ENCODE measurements at places on chromosomes 5 and 9.

DNA sequence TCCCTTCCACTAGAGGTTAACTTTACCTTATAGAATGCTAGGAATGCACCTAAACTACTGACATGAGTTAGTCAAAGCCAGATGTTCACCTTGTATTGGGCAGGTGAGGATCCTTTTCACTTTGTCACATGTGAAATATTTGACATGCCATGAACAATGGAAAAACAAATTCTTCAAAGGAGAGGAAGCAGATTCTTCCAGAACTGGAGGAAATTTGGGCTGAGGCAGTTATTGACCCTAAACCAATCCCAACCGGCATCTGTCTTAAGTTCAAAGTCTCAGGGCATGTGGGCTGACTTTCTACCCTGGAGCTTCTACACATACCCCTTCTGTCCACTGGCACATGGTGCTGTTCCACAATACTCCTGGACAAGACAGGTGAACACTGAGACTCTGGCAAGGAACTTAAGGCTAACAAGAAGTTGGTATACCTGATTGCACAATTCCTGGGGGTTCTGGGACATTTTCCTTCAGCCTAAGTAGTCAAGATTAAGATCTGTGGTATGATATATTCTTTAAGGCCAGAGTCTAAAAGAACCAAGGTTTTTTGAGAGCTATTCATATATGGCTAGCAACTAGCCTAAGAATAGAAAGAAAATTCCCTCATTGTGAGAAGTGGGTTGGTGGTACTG lies 2.6 kb downstream of the VLDLR start:
- no peak for DNase-seq

DNA sequence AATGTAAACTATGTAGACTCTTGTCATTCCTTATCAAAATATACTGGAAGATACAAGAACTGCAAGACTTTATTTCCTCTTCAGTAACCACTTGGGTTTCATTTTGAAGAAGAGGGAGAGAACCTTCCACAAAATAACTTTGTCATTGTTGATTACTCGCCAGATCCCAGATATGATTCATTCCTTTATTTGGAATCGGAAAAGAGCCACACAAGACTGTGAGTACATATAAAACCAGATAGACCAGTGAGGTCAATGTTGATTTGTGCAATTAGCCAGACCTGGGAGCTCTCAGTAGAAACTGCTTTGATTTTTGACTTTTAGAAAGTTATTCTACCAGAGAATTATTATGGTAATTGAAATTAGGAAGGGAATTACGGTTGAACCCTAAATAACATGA lies 146.1 kb downstream of the TMEM167A start:
- DNase-seq: peak; percentile 9

DNA sequence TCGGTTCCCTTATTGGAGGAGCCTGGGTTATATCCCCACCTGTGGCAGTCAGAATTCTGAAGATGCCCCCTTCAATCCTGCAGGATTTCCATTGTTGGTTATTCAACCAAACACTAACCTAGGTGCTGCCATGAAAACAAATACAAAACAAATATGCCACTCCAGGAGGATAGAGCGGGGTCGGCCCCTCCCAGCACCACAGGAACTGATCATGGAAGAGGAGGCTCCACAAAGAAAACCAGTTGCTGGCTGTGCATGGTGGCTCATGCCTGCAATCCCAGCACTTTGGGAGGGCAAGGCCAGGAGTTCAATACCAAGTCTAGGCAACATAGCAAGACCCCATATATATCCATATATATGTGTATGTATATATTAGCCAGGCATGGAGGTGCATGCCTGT lies 13.2 kb upstream of the ADGRD2 start:
- no peak for DNase-seq

DNA sequence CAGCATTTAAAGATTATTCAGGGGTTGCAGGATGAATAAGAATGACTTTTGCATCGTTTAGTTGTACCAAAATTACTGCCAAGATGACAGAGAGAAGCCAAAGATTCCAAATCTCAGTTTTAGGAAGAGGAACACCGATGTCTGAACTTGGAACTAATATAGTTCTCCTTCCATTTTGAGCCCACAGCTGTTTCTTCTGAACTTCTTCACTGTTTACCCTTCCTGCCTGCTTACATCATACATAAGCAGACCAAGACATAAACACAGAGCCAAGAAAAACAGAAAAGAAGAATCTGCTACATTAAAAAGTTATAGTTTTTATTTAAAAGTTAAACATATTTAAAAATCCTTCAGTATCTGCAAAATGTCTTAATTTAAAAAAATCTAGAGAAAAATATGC lies 146.9 kb upstream of the RAPGEF1 start:
- peak; percentile 0 for DNase-seq

DNA sequence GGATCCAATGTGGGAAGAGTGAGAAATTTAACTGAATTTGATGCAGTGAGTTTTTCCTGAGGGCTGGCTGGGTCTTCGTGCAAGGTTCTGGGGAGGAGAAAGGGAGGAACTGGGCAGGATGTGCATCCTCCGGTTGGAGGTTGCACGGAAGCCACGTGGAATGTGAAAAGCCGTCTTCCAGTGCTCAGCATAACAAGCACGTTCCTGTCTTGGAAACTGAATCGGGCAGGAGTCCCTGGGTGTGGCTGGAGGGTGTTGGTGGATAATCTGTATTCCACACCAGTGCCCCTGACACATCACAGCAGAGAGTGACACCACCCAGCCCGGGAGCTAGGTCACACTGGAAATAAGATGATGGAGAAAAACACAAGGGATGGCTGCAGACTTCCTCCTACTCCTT lies 154.3 kb downstream of the C5orf15 start:
- DNase-seq: no peak

DNA sequence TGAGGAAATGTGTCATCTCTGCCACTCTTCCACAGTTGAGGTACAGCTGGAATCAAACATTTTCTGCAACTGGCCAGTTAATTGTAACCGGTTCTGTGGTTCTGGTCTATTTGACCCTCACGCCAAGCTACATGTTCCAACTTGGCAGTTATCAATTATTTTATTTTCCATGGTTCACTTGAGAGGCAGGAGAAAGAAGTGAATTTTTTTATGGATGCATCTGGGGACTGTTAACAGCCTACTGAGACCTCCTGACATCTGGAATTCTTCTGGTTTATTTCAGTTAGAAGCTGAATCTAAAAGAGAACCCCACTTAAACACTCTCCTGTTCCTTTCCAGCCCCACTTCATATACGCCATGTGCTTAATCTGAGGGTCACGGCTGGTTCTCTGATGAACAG lies 372.3 kb downstream of the DNAH5 start:
- no peak for DNase-seq

GRCh38 chr5:124342027-124342471 lies 404.4 kb downstream of the ZNF608 start:
- peak; percentile 70 for DNase-seq

DNA sequence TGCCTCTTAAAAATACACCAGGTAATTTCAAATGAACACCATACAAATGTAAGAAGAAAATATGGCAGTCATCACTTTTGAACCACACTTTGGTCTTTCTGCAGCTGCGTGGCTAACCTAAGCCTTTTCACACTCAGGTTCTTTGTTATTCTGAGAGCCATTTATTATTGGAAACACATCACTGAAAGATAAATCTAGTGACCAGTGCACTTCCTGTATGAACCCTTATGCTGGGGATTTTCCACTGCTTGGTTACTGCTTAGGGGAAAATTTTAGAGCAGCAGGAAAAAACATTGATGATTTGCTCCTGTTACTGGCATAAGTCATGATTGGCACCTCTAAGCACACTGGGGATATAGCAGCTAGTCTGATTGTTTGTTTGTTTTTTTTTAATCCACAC lies 58.6 kb upstream of the RANBP3L start:
- no peak for DNase-seq

- no peak for DNase-seq
Observed at GRCh38 chr5:96076451-96076850, 114.8 kb upstream of the ELL2 start.

- DNase-seq: no peak
Observed at GRCh38 chr9:27659571-27659970, 86.3 kb upstream of the C9orf72 start.

- no peak for DNase-seq
Observed at GRCh38 chr5:83921666-83922193, 201.1 kb upstream of the HAPLN1 start.

GRCh38 chr5:72441094-72441723 lies 66.0 kb downstream of the ZNF366 start:
- no peak for DNase-seq

- DNase-seq: no peak
Observed at GRCh38 chr5:21424907-21425306, 1428.2 kb downstream of the CDH12 start.

GRCh38 chr5:439636-440035 lies 3.3 kb upstream of the EXOC3 start:
- no peak for DNase-seq

GRCh38 chr5:117888688-117889087 lies 1099.7 kb downstream of the DTWD2 start:
- no peak for DNase-seq

- no peak for DNase-seq
Observed at GRCh38 chr5:150587856-150588595, 52.4 kb upstream of the SYNPO start.

- no peak for DNase-seq
Observed at GRCh38 chr5:104199771-104200170, 637.2 kb upstream of the NUDT12 start.

DNA sequence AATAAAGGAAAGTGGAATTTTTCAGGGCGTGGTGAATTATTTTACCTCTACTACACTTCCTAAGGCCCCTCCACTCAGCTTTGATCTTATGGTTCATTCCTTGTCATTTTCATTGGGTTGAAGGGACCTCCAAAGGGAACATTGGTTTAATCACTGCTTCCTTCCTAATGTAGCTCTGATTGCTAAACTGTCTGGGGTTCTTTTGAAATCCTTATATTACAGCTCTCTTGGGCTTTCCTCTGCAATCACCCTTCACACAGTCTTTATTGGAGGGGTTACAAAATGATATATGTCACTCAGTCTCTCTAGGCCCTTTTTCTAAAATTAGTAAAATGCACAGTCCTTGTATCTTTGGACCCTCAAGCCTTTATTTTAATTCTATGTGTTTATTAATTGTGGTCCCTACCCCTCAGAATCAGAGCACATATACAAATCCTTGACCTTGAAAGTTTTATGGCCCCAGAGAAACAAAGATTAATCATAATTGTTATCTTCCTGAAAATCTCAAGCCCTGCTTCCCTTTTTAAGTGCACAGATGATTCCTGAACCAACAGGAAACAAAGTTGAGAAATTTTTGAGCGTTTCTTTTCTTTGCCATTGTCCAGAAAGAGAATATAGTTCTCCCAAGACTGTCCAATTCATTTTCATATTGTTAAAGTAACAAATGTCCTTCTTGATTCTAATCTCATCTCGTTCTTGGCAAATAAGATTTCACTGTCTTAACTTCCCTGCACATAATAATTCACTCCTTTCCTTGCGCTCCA lies 330.0 kb downstream of the ARRDC3 start:
- DNase-seq: no peak

- DNase-seq: no peak
Observed at GRCh38 chr5:10564838-10565784, 1.2 kb downstream of the ANKRD33B start.

GRCh38 chr5:11153670-11154382 lies 392.8 kb upstream of the DAP start:
- DNase-seq: no peak

DNA sequence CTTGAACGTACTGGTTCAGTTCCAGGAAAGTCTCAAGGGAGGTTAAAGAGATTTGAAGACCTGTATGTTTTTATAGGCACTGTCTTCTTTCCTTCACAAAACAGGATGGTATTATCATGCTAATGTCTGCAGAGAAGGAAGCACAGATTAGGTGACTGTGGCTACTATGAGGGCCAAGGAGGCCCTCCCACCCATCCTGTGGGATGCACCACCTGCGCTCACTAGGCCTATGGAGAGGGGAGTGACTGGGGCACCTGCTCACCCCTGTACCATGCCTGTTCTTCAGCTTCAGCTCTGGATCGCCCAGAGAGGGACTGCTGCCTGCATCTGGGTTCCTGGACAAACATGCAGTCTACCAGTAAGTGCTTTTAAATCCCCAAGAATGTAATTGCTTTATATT lies 469.4 kb downstream of the CCDC171 start:
- no peak for DNase-seq

DNA sequence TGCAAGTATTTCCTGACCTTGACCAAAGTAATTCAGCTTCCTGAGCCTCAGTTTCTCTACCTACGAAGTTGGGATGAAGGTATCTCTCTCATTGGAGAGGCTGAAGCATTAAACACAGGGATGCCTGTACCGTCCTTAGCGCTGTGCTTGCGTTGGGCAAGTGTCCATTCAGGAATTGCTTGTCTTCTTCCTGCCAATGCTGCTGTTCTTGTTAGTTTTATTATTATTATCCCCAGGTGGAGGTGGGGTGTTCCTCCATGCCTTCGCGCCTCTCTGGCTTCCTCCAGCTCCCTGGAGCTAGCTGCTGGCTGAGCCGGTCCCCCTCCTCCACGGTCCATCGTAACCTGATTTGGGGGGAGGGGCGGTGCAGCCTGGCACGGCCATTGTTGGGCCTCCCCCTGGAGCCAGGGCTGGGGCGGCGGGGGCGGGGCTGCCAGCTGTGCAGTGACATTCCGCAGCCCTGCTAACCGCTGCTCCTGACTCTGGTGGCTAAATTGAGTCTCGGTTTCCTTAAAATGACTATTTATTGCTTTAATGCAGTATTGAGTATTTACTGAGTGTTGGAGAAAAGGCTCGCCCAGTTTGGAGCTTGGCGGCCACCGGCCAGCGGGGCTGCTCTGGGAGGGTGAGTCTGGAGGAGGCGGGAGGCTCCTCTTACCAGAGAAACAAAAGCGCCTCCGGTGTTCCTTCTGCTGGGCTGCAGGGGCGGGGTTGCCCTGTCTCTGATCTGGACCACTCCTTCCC lies 51.3 kb downstream of the LMX1B start:
- no peak for DNase-seq

- DNase-seq: peak; percentile 5
Observed at GRCh38 chr9:82081496-82081895, 92.9 kb downstream of the SPATA31D1 start.

GRCh38 chr5:53029608-53030007 lies 40.5 kb downstream of the ITGA2 start:
- DNase-seq: no peak

DNA sequence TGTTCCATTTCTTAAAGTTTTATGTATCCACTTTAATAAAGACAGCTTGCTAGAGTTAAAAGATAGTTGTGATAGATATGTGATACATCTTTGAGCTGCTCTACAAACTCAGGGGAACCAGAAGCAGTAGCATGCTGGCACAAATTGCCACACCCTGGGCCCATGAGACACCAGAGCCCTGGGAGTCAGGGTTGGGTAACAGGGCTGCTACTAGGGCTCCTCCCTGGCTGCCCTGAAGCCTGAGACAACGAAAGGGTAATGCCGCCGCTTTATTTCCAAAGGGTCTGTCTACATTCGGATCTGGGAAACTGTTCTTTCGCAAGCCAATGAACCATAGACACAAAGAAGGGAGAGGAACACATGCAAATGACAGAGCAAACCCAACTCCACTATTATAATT lies 29.2 kb downstream of the PTPN3 start:
- DNase-seq: no peak

DNA sequence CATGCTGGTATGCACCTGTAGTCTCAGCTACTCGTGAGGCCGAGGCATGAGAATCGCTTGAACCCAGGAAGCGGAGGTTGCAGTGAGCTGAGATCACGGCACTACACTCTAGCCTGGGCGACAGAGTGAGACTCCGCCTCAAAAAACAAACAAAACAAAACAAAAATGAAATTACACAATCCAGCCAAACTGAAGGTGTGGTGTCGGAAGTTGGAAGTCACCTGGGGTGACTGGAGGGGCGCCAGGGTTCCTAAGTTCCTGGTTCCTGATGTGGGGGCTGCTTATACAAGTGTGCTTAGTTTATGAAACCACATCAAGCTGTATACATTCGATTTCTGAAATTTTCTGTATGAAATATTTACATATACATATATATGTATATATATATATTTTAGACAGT lies 3.7 kb upstream of the DOLPP1 start:
- DNase-seq: no peak

Data from fibroblast of skin of left quadriceps (primary cell).